ENCODE measurements at places on chromosomes 1 and 21.

DNA sequence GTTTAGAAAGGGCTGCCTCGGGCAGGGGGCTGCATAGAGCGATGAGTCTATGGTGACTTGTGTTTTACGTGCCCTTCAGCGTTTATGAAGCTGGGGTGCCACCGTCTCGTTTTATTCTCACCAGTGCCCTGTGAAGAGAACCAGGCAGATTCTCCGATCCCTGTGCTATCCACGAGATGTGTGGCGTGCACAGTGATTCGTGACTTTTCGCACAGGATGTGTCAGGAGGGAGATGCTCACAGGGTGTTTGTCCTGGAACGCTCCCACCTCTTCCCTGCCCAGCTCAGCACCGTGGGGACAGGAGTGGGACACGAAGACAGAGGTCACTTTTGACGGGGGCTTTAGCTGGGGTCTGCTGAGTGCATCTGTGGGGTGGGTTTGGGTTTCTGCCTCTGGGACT, 54.9 kb upstream of the AJAP1 start:
- DNase-seq: no peak

- DNase-seq: no peak
Measured at GRCh38 chr1:200992382-200993048, 31.0 kb downstream of the KIF21B start.

DNA sequence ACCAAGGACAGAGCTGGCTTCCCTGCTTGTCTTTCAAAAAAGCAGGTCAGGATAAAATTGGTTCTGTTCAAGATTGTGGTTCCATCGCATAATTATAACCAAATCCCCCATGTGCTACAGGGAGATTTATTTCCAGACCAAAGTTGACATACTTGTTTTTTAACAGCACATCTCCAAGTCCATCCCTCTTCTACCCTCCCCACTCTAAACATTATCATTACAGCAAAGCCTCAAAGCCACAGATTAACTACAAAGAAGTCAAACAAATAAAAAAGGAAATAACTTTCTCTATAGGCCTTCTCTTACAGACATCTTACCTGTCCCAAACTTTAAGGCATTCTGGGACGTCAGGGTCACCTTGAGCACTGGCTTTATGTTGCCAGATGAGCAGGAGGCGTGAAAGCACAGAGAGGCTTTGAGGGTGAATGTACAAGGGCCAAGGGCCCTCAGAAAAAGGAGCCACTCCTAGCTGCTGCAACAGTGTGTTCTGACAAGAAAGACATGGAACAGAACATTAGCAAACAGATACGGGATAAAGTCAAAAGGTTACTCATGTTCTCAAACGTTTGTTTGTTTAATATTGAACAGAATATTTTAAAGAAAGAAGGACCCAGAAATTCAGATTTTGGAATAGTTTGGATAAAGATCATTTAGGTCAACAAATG, 31.2 kb downstream of the UBR4 start:
- no peak for DNase-seq

GRCh38 chr1:20496241-20496661, 10.2 kb upstream of the CAMK2N1 start:
- DNase-seq: peak; percentile 78

DNA sequence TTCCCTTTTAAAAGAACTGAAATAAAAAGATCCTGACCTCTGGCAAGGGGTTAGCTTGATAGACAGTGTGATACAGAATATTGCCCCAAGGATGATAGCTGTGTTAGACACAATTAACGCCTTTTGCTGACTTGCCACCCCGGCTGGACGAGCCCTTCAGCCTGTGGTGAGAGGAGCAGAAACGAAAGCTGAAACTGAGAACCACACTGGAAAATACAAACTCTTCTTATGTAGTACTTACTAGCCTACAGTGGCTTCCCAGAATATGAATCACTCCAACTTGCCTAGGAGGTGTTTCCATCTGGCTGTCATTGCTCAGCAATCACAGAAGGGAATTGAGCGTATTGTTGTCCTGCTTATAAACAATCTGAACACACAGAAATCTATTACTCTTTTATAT, 22.9 kb downstream of the SAMSN1 start:
- DNase-seq: no peak

- DNase-seq: no peak
Measured at GRCh38 chr1:226666164-226666506, 72.9 kb downstream of the ITPKB start.

GRCh38 chr1:235106457-235106856, 22.2 kb downstream of the TOMM20 start:
- DNase-seq: no peak
